ENCODE measurements at places on chromosomes 12 and 14.

DNA sequence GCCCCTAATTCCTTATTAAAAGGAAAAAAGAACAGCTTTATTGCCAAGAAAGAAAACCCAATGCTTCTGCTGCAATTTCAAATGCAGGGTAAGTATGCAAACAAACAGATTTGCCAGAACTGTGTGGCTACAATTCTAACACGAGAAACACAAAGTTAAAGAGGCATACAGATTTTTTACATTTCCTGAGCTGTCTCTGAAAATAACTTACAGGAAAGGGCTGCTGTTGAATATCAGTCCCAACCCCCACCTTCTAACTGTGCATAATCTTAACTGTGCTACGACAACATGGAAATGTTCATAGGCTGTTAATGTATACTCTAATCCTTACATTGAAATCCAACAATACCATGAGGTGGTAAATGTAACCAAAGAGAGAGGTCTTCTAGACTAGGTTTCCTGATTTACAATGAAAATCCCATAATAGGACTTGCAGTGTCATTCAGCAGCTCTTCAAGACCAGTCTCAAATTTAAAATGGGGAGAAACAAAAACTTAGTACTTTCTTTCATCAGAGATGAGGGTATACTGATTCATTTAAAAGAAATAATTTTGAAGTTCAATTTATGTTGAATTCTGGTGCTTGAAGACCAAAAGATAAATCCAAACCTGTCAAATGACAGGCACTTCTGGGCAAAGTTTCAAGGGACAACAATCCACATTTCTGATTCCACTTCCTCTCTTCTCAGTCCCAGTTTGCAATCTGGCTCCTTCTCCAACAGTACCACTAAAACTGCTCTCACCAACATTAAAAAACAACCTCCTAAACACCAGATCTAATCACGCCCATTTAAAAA is 14.4 kb downstream of the FGD6 start:
- no peak for DNase-seq

DNA sequence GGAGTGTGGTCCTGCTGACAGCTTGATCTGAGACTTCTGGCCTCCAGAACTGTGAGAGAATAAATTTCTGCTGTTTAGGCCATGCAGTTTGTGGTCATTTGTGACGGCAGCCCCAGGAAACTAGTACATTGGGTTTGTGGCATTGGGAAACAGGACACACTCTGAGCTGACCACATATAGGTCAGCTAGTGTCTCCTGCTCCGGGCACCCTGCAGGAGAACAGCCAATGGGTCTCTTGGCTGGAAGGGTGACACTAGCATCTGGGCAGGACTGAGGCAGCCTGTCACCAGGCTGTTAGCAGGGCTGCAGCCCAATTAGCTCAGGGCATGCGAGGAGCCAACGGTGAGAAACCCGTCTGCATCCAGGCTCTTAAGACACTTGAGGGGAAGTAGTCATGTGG is 83.2 kb downstream of the PITPNM2 start:
- DNase-seq: no peak

DNA sequence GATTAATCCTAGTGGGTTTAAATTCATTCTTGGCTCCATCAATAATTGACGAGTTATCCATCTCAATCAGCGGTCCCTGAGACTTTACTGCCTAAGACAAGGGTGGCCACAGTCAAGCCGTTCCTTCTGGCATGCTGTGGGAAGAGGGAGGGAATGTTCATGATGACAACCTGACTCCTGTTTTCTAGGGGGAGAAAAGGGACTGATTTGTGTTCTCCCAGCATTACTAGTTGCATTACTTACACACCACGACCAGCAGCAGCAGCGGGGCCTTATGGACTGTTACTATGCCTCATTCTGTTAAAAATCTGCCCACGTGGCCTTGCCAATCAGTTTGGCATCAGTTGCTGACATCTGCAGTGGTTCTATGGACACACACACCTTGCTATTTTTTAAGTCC is 29.9 kb downstream of the PLEKHG7 start:
- DNase-seq: no peak

- no peak for DNase-seq
Measured at GRCh38 chr14:54857830-54858269, 44.8 kb downstream of the GCH1 start.

DNA sequence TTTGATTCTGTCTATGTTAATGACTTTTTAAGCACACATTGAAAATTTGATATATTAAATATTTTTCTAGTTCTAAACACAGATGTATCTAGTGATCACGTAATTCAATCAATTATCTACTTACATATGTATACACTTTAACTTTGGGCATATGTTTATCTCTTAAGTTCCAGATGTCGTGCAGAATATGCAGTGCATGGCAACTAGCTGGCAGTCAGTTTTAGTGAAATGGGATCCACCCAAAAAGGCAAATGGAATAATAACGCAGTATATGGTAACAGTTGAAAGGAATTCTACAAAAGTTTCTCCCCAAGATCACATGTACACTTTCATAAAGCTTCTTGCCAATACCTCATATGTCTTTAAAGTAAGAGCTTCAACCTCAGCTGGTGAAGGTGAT is 105.3 kb downstream of the PTPRQ start:
- DNase-seq: no peak

DNA sequence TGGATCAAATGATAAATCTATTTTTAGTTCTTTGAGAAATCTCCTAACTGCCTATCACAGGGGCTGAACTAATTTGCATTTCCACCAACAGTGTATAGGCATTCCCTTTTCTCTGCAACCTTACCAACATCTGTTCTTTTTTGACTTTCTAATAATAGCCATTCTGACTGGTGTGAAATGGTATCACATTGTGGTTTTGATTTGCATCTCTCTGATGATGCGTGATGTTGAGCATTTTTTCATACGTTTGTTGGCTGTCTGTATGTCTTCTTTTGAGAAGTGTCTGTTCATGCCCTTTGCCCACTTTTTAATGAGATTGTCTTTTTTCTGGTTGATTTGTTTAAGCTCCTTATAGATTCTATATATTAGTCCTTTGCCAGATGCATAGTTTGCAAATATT is 67.1 kb downstream of the IFNG-AS1 start:
- no peak for DNase-seq

DNA sequence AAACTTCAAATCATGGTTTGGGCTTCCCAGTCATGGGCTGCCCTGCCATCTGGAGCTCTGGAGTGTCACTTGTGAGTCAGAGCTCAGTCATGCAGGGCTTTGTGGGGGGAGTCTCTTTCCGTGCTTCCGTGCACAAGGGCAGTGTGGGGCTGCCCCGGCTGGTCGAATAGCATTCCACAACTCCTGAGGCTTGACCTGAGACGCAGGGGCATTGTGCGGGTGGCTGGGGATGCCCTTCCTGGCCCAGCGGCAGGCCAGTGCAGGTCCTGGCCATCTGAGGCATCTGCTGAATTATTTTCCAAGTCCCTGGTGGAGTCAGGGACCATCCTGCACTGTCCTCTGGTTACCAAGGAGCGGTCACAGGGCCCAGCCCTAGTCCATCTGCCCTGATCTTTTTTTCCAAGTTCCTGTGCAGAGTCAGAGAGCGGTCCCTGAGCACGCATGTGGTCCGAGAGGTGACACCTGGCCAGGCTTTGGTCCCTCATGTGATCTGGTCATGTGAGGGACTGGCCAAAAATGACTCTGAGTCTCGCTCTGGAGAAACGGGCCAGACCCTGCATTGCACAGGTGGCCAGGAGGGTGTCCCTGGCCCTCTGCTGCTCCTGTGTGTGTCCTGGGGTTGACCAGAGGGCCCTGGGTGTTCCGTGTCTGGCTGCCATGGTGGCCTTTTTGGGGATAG is 167.0 kb upstream of the ALG10B start:
- DNase-seq: no peak

- DNase-seq: no peak
Measured at GRCh38 chr12:29750131-29750927, 33.4 kb downstream of the TMTC1 start.

GRCh38 chr14:29310757-29311156 is 544.2 kb downstream of the FOXG1 start:
- no peak for DNase-seq

- DNase-seq: no peak
Measured at GRCh38 chr12:46342562-46343033, 30.0 kb downstream of the SLC38A2 start.

- no peak for DNase-seq
Measured at GRCh38 chr12:52278575-52279421, 4.4 kb downstream of the KRT86 start.

DNA sequence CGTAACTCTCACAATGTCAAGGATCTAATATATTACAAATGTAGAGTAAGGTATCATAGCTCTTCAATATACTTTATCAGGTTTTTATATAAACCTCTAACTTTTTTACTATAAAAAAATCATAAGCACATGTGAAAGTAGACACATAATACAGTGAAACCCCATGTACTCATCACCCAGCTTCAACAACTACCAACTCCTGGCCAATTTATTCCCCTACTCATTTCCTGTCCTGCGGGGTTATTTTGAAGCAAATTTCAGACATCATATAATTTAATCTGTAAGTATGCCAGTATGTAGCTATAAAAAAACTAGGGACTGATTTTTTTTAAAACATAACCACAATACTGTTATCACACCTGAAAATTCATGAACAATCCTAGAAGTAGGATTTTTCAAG is 47.7 kb downstream of the NOPCHAP1 start:
- DNase-seq: no peak

- DNase-seq: no peak
Measured at GRCh38 chr12:62915204-62915529, 19.8 kb downstream of the PPM1H start.

GRCh38 chr12:55019784-55020183 is at the start of gene NEUROD4:
NEUROD4 (plus strand) TSS chr12:55019974; CDS start chr12:55026440, 6,466 bp downstream.
- peak; percentile 93 for DNase-seq

GRCh38 chr12:28063355-28063880 is 90.9 kb upstream of the PTHLH start:
- no peak for DNase-seq

GRCh38 chr14:24094841-24095270 is 745 bp downstream of the PCK2 start:
- no peak for DNase-seq

GRCh38 chr14:93686268-93686667 is 102.0 kb downstream of the PRIMA1 start:
- no peak for DNase-seq

- no peak for DNase-seq
Measured at GRCh38 chr12:10567813-10568212, 45.6 kb downstream of the MAGOHB start.

- DNase-seq: no peak
Measured at GRCh38 chr12:130203151-130203550, 40.9 kb downstream of the FZD10 start.

DNA sequence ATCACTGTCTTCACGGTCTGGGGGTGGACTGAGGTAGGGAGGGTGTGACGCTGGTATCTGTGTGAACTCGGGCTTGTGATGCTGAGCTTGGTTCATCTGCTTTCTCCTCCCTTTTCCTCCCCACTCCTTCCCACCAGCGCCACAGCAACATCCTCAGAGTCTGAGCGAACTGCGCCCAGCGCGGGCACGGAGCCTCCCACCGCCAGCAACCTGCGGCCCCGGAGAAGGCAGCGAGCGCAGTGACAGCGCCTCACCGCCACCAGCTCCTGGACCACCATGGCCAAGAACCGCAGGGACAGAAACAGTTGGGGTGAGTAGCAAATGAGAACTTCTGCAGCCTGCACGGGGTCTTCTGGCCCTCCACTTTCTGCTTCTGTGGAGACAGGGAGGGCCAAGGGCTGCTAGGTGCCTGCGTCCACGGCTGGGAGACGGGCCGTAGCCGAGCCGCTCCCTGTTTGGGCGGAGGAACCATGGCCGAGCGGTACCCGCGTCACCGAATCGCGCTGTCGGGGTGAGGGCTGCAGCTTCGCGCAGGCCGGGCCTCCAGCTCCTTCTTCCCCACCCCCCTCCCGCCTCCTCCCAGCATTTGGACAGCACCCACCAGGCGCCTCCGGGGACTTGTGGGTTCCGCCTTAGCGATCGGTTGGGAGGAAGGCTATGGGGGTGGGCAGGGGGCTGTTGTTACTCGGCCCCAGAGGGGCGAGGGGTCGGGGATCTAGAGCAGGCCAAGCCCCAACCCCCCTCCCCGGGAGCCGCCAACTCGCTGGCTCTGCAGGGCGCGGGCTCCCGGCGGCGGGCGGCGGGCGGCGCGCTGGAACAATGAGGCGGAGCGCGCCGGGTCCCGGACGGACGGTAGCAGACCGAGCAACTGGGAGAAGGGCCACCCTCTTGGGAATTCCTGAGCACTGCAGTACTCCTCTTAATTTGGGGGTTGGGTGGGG is at the start of gene ATL1:
Gene ATL1 (plus strand): TSS at position 156 of the 941 bp plus-strand sequence. CDS start 121 bp downstream, at position 277.
- DNase-seq: peak; percentile 33

DNA sequence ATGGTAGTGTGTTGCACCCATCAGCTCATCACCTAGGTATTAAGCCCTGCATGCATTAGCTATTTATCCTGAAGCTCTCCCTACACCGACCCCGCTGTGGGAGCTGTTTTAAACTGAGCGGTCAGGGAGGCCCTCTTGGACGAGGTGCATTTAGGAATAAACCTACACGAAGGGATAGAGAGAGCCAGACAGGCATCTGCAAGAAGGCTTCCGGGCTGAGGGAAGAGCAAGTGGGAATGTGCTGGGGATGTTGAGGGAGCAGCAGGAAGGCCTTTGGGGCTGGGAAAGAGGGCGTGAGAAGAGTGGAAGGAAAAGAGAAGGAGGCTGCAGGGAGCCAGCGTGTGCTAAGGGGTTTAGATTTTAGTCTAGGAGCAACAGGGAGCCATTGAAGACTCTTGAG is 34.5 kb downstream of the RPH3A start:
- DNase-seq: no peak

- no peak for DNase-seq
Measured at GRCh38 chr12:28212182-28212581, 21.9 kb downstream of the CCDC91 start.

DNA sequence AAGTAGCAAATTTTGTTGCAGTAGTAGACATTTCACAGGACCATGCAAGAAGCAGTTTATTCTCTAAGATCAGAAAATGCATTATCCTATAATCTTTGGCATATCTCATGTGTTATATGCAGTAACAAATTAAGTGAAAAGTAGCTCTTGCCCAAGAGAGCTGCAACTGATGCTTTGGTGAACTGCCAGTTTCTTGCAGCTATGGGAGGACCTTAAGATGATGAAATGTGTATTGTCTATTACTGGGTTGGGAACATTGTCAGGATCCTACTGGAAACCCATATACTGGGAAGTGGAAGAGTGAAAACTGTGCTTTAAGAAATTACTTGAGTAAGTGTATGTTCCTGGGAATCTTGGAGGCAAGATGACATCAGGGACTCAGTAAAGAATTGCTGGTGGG is 238.8 kb downstream of the DACT1 start:
- DNase-seq: no peak

DNA sequence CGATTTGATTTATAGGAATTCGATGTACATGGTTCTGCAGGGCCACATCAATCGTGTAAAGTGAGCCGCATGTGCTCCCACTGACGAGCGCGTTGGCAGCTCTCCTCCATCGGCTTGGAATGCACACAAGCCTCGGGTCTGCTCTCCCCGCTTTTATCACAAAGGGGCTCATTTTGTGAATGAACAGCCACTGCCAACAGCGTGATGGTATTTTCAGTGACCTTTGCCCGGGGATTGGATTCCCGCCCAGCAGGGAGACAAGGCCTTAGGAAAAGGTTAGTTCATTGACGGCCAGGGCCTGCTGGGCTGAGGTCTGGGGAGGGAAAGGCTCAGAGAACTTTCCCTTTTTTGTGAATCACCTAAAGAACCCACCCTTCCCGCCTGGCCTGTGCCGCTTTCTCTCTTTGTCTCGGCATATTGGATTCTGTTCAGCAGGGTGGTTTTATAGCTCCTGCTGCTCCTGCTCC is 232.1 kb downstream of the MSRB3 start:
- peak; percentile 68 for DNase-seq

GRCh38 chr12:116852303-116852702 is 28.9 kb downstream of the HRK start:
- DNase-seq: no peak

GRCh38 chr14:102840771-102841528 is 63.7 kb downstream of the TRAF3 start:
- DNase-seq: no peak

Data from iPS DF 19.7 (cell line).